Stimulated activated CD8-positive, alpha-beta memory T cell treated with anti-CD3 and anti-CD28 coated beads, Interleukin-4, amount 100 ng/mL, for 4 hours (primary cell): ENCODE measurements at places on chromosomes 11 and 22.

- DNase-seq = no peak
These were observed 1.3 kb upstream of the PARVG start for GRCh38 chr22:44179196-44179988.

GRCh38 chr11:32883421-32883820, 9.2 kb upstream of the QSER1 start:
- DNase-seq = no peak

DNA sequence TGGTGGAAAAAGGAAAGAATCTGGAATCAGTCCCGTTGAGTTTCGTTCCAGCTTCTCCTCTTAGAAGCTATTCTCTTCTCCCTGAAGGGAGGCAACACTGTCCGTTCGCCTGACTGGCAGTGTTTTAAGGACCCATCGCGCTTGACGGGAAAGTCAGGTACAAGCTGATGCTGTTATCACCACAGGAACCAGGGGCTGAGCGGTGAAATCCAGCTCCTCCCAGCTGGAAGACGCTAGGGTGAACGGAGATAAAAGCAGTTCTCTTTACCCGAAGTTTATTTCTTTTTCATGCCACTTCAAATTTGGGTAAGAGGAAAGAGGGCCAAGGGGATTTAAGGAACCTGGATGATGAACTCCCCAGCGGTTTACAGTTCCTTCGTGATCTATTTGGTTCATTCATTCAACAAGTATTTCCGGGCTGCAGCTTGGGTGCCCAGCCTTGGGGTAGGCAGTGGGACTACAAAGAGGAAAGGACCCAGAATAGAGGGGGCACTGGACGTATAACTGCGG, 551 bp upstream of the DEUP1 start:
- DNase-seq = no peak

DNA sequence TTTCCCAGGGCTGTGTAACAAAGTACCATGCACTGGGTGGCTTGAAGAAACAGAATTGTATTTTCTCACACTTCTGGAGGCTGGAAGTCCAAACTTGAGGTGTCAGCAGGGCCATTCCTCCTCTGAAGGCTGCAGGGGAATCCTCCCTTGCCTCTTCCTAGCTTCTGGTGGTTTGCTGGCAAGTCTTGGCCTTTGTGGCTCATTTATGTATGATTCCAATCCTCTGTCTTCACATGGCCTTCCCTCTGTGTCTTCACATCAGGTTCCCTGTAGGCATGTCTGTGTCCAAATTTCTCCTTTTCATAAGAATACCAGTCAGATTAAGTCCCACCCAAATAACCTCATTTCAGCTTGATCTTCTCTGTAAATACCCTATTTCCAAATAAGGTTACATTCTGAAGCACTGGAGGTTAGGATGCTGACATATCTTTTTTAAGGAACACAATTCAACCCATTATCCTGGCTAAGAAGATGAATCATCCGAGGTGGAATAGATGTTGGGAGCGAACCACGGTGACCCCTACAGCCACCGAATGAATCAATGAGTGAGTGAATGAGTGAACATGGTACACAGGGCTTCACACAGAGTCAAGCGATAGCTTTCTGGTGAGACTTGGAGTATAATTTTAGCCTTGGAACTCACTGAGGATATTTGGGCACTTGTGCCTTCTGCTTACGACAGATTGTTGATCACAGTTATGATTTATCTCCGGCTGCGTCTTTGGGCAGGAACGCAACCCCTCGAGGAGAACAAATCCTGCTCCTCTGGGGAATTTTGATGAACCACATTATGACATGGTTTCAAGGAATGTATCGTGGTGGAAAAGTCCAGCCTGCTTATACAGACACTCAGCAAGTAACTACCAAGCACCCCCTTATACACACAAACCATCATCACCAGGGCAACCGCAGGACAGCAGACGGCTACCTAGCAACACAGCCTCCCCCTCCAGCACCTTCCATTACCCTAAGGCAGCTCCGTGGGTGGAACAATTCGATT, 34.3 kb upstream of the MICAL2 start:
- no peak for DNase-seq

- DNase-seq = no peak
These were observed 118.1 kb upstream of the TEAD1 start for GRCh38 chr11:12556155-12556554.

DNA sequence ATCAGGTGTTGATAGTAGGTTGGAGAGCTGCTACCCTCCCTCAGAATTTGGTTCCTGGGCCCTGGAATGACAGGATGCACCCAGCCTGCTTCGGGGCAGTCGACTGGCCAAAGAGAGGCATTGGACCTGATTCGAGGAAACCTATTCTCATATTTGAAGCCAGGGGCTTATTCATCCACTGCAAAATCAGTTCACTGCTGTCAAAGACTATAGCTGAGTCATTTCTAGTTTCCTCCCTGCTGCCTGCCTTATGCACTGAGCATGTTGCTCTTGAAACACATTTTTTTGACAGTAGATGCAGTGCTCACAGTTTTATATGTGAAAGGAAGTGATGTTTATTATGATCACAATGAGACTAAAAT, 565.4 kb downstream of the ETS1 start:
- DNase-seq = no peak

GRCh38 chr11:70296681-70297080, 26.2 kb downstream of the PPFIA1 start:
- DNase-seq = no peak

GRCh38 chr11:16933756-16934603, 80.2 kb downstream of the PLEKHA7 start:
- DNase-seq = no peak

DNA sequence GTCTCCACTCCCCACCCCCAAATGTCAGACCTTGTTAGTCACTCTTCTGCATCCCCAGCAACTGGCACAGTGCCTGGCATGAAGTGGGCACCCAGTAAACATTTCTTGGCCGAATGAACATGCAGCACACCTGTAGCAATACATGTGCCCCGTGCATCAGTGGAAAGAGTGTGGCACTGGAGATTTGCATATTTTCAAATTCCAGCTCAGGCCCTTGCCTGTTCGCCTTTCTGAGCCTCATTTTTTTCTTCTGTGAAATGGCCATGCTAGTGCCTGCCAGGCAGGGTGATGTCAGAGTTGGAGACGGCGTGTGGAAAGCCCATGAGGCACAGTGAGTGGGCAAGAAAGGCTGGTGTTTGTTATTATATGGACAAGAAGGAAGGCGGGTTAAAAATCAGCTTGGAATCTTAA, 38.7 kb downstream of the CD82 start:
- no peak for DNase-seq

DNA sequence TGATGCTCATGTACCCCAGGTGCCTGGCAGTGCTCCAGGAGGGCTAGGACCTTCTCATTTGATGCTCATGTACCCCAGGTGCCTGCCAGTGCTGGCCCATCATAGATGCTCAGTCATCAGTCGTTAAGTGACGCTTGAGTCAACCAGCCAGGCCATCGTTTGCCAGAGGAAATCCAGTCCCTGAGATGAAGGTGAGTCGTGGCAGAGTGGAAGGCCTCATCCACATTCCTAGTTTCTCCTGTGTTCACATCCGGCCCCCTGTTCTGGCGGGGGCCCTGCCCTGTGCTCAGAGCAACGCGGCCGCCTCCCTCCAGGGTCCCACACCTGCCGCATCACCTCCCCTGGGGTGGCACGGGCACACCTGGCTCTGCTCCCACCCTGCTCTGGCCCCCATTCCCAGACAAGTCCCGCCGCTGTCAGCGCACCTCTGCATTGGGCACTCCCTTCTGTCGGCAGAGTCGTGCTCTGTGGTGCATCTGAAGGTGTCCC, 279.9 kb downstream of the BRD1 start:
- DNase-seq = no peak

DNA sequence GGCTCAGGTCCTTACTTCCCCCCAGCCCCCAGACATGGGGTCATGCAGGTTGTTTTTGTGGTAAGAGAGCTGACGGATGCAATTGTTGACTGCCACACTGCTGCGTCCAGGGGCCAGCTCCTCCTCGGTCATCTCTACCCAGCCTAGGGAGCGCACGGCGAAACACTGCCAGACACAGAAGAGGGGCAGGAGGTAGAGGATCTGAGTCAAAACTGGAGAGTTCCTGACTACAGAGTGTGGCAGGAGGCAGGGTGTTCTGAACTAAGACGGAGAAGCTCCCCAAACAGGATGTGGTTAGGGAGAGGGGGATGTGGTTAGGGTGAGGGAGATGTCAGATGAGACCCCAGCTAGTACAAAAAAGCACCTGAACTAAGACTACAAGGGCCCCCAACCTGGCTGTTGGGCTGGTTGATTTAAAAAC, 12.3 kb downstream of the SMPD1 start:
- DNase-seq = peak; percentile 23

GRCh38 chr11:75562836-75563484, 907 bp downstream of the SERPINH1 start:
- no peak for DNase-seq

DNA sequence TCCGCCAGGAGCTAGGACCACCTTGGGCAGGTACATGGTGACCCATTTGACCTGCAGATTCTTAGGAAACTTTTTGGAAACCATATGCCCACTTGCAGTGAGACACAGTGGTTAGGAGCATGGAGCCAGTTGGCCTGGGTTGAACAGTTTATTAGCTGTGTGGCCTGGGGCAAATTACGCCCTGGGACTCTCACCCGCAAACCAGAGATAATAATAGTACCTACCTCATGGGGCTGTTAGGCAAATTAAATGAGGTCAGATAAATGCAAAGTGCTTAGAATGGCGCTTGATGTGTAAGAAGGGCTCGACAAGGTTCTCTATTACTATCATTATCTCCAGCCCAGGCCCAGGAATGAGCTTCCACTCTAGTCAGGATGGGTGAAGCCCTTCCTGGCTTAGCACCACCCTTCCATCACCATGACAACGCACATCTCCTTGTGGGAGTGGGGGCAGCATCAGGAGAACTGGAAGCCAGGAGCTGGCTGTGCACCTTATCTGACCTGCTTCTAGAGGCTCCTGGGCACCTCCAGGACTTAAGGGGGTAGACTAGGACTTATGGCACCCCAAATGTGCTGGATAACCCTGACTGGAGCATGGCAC, 5.1 kb downstream of the SYT12 start:
- no peak for DNase-seq

- DNase-seq = no peak
These were observed 267.2 kb downstream of the BUD13 start for GRCh38 chr11:116505298-116506262.

DNA sequence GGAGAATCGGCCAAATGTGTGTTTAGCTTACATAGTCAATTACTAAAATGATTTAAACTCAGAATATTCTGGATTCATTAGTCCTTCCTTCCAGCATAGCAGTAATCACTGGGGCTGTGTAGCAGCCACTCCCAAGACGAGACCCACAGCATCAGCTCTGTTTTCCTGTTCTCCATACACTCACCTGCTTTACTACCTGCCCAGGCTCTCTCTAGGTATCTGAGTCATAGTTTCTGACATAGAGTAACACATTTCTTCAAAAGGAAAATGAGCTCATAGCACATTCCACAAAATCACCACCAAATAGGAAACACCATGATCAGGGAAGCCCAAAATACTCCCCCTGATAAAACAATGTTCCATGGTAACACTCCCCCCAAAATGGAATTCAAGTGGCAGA, 22.9 kb downstream of the MORC2 start:
- no peak for DNase-seq

DNA sequence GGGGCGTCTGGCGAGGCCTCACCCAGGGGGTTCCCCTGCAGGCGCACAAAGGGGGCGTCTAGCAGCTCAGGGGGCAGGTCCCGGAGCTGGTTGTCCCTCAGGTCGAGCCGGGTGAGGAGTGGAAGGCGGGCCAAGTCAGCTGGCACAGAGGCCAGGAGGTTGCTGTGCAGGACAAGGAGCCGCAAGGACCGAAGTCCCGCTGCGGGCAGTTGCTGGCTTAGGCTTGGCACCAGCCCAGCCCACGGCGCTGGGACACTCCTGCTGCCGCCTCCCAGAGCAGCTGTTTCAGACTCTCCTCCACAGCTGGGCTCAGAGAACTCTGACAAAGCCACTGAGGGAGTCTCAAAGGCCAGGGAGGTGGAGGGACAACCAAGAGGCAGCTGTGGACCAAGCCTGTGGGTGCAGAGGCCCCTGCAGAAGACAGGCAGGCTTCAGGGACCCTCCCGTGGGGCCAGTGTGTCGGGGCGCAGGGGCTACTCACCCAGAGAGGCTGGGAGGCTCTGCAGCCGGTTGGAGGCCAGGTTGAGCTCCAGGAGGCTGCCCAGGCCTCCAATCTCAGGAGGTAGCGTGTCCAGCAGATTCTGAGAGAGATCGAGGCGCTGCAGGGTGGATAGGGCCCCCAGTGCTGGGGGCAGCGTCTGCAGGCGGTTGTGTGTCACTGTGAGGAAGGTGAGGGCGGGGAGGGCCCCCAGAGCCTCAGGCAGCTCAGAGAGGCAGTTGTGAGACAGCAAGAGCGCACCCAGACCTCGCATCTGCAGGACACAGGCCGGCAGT, 2.2 kb downstream of the PIDD1 start:
- no peak for DNase-seq

DNA sequence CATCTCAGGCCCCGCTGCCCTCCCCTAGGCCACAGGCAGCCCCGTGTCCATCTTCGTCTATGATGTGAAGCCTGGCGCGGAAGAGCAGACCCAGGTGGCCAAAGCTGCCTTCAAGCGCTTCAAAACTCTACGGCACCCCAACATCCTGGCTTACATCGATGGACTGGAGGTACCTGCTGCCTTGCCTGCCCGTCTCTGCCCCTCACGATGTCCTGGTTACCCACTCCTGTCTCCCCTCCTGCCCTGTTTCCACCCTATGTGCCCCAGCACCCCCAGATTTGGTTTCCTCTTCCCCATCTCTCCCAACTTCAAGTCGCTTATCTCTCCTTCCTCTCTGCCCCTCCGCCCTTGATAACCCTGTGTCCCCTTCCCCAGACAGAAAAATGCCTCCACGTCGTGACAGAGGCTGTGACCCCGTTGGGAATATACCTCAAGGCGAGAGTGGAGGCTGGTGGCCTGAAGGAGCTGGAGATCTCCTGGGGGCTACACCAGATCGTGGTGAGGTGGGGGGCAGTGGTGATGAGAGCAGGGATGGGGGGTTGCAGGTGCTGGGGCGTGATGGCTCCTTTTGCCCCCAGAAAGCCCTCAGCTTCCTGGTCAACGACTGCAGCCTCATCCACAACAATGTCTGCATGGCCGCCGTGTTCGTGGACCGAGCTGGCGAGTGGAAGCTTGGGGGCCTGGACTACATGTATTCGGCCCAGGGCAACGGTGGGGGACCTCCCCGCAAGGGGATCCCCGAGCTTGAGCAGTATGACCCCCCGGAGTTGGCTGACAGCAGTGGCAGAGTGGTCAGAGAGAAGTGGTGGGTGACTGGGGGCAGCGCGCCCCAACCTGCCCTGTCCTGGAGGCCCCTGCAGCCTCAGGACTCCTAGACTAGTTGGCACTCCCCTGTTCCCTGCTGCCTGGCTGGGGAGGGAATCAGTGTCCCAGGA, 930 bp downstream of the SCYL1 start:
- DNase-seq = no peak

DNA sequence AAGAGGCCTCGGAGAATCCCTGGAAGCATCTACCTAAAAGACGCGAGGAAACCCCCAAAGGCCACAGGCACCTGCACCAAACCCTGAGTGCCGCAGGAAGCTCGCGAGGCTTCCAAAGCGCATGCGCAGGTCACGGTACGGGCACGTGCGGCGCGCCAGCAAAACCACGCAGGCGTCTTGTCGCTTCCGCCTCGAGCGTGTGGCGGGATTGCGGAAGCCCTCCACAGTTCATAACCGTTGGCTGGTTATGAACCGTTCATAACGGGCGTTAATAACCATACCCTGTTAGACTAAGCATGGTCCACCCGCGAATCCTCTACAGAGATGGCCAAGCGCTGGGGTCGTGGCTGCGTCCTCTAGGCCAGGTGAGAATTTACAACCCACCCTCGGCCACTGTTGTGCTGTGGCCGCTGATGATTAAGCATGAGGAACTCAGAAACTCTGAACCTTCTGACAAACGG, 46.4 kb downstream of the MORC2 start:
- DNase-seq = peak; percentile 69

- DNase-seq = no peak
These were observed 3.8 kb downstream of the BID start for GRCh38 chr22:17770180-17771077.

- DNase-seq = no peak
These were observed 19.9 kb downstream of the ASPHD2 start for GRCh38 chr22:26448941-26449340.
